ENCODE measurements at places on chromosomes 2 and 18.

DNA sequence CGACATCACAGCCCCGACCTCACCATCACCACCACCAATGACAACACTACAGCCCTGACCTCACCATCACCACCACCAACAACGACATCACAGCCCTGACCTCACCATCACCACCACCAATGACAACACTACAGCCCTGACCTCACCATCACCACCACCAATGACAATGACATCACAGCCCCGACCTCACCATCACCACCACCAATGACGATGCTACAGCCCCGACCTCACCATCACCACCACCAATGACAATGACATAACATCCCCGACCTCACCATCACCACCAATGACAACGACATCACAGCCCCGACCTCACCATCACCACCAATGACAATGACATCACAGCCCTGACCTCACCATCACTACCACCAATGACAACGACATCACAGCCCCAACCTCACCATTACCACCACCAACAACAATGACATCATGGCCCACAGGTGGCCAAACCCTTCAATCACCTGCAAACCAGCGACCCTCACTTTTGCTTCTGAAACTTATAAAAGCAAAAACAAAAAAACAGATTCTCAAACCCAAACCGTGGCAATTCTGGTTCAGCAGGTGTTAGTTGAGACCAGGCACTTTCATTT is 70.7 kb upstream of the TMEM18 start:
- no peak for DNase-seq

- no peak for DNase-seq
Observed at GRCh38 chr2:69222953-69223658, 163.9 kb downstream of the GFPT1 start.

GRCh38 chr18:49174478-49174877 is 223.7 kb upstream of the SMAD7 start:
- DNase-seq = no peak

DNA sequence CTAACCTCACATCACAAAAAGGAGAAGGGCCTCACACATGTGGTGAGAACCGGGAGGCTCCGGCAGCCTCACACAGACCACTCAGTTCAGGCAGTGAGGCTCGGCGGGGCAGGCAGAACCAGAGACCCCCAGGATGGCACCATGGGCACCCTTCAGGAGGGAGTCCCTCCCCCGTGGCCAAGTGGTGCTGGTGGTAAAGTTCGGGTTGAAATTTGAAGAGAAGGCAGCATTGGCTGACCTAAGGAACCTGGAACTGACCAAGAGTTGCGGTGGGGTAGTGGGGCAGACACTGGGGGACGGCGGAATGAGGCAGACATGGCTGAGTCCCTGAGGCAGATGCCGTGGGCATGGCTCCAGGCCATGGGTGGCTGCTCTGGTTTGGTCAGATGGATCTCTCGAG is 239.3 kb upstream of the MYT1L start:
- DNase-seq = no peak

GRCh38 chr2:208607694-208608093 is 201.1 kb downstream of the PTH2R start:
- no peak for DNase-seq

All from OCI-LY7 (cell line).